ENCODE measurements at places on chromosomes 3 and 15.

- no peak for DNase-seq
Observed at GRCh38 chr15:49809894-49810609, 189.2 kb downstream of the DTWD1 start.

- DNase-seq, result no peak
Observed at GRCh38 chr3:114241262-114241661, 3.9 kb upstream of the ZNF80 start.

GRCh38 chr15:77071305-77072223, 655 bp upstream of the TSPAN3 start:
- no peak for DNase-seq

GRCh38 chr15:74613953-74614743, 1.5 kb upstream of the CLK3 start:
- no peak for DNase-seq

DNA sequence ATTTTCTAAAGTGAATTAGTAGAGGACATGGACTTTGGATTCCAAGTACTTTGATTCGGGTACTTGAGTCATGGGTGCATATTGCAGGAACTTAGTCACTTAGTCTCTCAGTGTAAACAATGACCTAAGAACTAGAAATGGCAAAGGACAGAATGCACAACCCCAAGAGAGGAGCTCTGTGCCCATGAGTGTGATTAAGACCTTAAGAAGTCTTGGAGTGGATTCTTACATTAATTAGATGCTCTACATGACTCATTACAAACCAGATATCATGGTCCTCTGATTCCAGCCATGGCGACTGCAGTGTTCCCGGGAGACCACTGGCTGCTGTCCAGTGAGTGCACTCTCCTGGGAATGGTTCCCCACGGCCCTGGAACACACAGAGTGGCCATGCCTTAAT, 251.5 kb downstream of the GABRG3 start:
- DNase-seq, result no peak

DNA sequence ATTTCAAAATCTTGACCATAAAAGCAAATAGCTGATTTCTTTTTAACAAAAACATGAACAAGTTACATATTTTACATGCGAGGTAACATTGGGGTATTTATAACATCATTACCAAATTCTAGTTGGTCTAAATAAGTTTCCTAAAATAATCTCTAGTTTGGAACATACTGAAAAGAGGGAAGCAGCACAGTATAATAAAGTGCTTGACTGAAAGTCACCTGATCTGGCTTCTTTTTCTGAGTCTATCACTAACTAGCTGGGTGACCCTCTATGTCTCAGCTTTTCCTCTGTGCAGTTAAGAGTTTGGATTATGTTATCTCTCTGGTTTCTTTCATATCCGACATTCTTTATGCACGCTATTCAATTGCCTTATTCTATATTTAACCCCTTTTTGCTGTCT, 19.8 kb upstream of the CNTN4 start:
- no peak for DNase-seq

DNA sequence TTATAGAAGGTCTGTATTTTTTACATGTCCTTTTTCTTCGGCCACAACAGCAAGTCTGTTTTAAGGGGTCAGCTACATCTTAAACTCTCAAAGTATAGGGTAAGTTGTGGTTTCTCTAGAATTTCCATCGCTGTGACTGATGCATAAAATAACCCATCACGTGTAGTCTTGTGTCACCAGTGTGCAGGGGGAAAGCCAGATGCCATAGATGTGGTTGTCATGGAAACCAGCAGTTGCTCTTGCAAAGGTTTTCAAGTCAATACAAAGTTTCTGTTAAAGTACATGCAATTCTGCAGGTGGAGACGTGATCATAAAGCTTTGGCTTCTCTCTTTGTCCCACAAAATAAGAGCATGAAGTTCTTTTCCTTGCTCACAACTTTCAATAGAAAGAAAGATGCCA, 210.3 kb upstream of the ONECUT1 start:
- DNase-seq, result no peak

- DNase-seq, result no peak
Observed at GRCh38 chr3:56059731-56060130, 408.5 kb downstream of the ERC2 start.

DNA sequence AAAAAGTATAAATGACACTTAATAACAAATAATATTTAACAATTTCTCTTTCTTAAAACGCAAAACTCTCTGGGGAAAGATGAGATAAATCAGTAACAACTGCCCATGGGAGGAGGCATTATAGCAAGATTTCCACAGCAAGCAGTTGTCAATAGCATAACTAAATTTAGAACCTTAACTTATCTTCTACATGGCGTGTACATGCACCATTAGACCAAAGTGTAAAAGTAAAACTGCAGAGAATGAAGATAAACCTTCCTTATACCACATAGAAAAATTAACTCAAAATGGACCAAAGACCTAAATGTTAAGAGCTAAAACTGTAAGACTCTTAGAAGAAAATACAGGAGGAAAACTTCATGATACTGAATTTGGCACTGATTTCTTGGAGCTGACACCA, 39.9 kb downstream of the MYO5A start:
- no peak for DNase-seq

DNA sequence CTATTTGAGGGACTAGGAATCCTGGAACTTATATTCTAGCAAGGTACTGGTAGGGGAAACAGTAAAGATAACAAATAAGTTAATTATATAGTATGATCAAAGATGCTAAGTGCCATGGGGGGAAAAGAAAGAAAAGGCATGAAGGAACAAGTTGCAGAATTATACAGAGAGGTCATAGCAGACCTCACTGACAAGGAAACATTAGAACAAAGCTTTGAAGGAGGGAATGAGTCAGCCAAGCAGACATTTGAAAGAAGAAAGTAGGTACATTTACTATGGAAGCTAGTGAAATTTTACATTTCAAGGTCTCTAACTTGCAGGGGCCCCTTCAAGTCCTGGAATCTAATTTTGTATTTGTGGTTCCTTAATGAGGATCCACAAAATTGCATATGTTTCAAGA, 57.2 kb upstream of the TIPARP start:
- DNase-seq, result no peak

- no peak for DNase-seq
Observed at GRCh38 chr3:99485286-99485685, 153.1 kb upstream of the COL8A1 start.

DNA sequence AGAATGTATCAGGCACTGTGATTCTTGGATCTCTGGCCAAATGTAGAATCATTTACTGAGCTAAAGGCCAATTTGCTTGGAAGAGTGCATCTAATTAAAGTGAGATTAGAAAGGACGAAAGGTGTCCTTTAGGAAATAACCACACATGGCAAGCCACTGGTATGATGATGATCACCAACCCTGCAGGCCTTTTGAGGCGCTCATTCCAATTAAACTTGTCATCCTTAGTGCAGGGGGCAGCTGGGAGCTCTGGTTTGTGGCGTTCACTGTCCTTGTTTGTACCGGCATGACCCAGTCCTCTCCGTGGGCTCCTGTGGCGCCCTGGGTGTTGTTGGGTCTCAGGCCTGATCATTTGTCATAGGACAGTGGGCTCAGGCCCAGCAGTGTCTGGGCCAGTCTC, 11.0 kb downstream of the LIMD1 start:
- no peak for DNase-seq

- no peak for DNase-seq
Observed at GRCh38 chr3:20425138-20425537, 239.1 kb upstream of the SGO1 start.

DNA sequence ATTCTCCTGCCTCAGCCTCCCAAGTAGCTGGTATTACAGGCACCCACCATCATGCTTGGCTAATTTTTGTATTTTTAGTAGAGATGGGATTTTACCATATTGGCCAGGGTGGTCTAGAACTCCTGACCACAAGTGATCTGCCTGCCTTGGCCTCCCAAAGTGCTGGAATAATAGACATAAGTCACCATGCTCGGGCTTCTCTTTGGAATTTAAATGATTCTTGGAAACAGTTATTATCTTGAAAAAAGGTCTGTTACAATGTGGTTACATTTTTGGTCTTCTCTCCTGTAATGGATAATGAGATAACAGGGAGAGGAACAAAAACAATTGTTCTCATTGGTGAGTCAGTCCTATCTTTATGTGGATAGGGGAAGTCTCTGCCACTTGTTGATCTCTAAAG, 59.8 kb upstream of the AADACL2 start:
- no peak for DNase-seq

DNA sequence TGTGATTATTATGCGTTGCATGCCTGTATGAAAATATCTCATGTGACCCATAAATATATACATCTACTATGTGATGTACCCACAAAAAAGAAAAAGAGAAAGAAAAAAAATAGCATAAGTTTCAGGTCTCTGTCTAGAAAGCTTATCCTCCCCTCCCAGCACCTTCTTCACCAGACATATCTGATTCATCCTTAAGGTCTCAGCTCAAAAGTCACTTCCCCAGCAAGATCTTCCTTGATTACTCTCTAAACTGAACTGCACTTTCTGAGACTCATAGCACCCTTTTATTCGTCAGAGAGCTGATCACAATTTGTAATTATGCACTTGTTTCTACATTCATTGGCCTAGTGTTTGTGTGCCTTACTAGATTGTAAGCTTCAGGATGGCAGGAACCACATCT, 11.1 kb upstream of the PTPN9 start:
- DNase-seq, result no peak
